ENCODE measurements at places on chromosomes 5 and 9.

DNA sequence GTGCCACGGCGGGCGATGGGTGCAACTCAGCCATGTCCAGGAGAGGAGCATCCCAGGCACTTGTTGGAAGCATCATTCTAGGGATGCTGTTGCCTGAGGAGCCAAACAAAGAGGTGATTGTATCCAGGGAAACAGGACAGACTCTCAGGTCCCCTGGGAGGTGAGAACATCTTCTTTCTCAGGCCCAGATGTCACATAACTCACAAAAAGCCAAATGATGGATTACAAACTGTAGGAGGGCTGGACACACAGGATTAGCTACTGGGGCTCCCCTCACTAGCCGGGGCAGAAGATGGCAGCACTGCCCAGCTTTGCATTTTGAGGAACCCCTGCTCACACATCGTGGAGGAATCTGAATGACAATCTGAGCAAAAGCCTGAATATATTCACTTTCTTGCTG, 64.7 kb upstream of the NFIL3 start:
- no peak overlapping the region for H3K4me3 ChIP-seq
- H3K36me3 ChIP-seq = no peaks in the 10 kb centered on the region
- no peaks in the 10 kb centered on the region for H3K4me1 ChIP-seq
- no peak for DNase-seq
- 0 out of 2 replicates have a peak, but pooled peaks cover 6% of the 10 kb centered on the region for H3K27me3 ChIP-seq
- no peak overlapping the region for H3K27ac ChIP-seq

DNA sequence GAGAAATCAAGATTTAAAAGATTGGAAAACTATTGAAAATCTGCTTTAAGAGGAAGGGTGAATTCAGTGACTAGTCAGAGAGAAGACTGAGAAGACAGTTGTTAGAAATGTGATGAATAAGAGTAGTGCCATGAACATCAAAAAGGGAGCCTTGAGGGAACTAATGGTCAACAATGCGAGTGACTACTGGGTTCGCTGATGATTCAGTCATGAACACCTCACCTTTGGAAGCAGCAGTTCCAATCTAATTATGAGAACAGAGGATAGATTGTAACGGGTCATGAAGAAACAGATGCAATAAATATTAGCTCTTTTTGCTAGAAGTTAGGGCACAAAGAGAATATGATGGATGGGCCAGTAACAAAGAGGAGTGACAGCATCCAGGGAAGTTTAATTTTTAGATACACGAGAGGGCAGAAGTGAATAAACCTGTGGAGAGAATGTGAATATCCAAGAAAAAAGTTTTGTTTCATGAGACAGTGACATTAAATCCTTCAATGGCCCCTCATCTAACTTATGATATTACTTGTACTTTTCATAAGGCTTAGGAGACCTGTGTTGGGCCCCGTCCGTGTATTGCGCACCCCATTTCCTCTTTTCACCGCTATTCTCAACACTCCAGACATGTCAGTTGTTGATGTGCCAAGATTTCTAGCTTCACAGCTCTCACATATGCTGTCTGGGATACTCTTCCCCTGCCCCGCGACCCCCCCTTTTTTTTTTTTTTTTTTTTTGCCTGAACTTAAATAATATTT, 23.5 kb upstream of the IFNE start:
- no peak for DNase-seq
- no peaks in the 10 kb centered on the region for H3K27me3 ChIP-seq
- peaks cover 59% of the 10 kb centered on the region for H3K4me1 ChIP-seq
- H3K36me3 ChIP-seq = no peaks in the 10 kb centered on the region

DNA sequence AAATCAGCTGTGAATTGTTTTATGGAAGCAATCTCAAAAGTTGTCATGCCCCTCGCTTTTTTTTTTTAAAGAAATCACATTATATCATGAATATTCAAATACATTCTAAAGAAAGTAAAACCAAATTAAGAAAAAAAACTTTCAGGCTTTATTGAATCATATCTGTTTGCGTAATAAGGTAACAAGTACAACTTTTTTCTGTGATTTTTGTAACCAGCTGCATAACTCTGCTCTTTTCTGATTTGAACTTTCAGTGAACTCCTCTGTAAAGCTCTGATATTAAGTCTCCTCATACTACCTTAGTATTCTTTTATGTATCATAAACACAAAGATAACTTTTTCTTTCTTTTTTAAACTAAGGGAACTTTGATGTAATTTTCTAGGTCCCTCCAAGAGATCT, 65.3 kb downstream of the CWC27 start:
- H3K27ac ChIP-seq = no peak overlapping the region
- H3K27me3 ChIP-seq = no peaks in the 10 kb centered on the region
- H3K36me3 ChIP-seq = no peaks in the 10 kb centered on the region
- no peak for DNase-seq

DNA sequence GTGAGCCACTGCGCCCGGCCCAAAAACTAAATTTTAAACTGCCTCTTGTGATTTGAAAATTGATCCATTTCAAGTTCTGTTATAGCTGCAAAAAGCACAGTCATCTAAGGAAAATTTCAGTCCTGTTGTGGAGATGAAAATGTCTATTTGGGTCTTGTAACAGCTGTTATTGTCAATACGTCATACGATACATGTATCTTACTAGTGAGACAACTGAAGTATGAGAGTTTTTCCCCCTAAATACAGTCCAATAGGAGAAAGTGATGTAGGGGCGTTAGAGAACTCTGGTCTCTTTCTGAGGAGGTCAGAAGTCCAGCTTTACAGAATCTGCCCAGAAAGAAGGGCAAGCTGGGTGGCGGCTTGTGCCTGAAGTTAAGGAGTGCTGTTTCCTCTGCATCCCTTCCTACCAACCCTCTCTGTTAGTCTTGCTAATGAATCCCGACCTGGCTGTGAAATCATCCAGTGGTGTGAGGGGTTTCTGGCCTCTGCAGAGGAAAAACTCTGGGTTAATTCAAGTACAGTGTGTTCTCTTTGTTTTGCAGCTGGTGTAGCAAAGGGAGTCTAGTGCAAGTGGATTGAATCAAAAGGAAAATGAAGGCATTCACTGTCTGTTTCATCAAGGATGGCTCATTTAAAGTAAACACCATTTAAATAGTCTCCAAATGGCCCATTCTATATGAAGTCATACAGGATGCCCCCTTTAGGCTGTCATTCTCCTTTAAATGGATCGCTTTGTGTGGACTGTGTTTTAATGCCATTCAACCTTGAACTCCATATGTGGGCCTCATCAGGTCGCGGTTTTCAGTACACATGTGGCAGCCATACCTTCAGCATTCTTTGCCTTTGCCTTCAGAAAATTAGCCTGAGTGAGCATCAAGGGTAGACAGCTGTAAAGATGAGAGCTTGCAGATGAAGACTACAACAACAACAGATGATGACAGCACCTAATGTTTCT, 59.0 kb downstream of the AOPEP start:
- H3K36me3 ChIP-seq = no peaks in the 10 kb centered on the region
- peaks cover 6% of the 10 kb centered on the region for H3K4me1 ChIP-seq
- H3K27ac ChIP-seq = no peak overlapping the region
- H3K27me3 ChIP-seq = no peaks in the 10 kb centered on the region
- no peak for DNase-seq

- no peak overlapping the region for H3K27ac ChIP-seq
- no peak overlapping the region for H3K4me3 ChIP-seq
- no peaks in the 10 kb centered on the region for H3K36me3 ChIP-seq
Observed at GRCh38 chr5:65101632-65102100, 332.9 kb downstream of the CWC27 start.

DNA sequence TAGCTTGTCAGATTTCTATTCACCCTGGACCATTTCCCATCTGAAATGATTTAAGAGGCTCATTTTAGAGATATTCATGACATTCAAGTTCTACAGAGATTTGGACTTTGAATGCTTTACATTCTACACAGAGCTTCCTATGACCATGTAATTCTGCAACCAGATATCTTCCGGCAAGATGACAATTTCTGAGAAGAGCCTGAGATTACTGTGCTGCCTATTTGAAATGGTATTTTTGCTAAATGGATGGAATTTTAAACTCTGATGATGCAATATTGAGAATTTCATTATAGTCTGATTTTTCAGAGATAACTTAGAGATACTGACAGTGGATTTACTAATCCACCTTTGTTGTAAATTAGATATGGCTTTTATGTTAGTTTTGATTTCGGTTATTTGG, 16.0 kb upstream of the ACOT12 start:
- no peaks in the 10 kb centered on the region for H3K36me3 ChIP-seq
- H3K4me3 ChIP-seq = no peak overlapping the region
- no peak overlapping the region for H3K27ac ChIP-seq

- no peak overlapping the region for H3K27ac ChIP-seq
- DNase-seq = no peak
- H3K4me1 ChIP-seq = no peaks in the 10 kb centered on the region
- no peaks in the 10 kb centered on the region for H3K27me3 ChIP-seq
Observed at GRCh38 chr5:159290741-159291140, 27.7 kb downstream of the UBLCP1 start.

DNA sequence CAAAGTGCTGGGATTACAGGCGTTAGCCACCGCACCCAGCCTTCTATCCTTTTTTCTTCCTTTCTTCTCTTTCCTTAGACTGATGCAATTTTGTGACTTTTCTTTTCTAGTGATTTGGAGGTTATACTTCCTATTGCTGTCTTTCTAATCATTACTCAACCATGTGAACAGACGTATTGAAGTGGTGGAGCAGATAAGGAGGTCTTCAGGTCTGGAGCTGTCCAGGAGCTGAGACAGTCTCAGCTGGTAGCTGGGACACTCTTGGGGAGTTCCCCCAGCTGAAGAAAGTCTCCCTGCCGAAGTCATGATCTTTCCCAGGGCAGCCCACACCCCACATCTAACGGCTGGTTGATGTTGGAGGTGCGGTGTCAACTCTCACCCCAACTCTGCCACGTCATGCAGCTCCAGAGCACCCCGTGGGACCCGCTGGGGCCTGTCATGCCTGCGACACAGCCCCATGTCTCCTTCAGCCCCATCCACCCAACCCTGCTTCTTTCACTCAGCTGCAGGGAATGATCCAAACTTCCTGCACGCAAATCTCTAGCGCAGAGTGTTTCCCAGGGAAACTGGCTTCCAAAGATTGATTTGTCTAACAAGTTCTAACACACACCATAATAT, 41.1 kb downstream of the NSUN2 start:
- no peak overlapping the region for H3K27ac ChIP-seq
- H3K4me3 ChIP-seq = no peak overlapping the region
- no peaks in the 10 kb centered on the region for H3K36me3 ChIP-seq
- H3K4me1 ChIP-seq = no peaks in the 10 kb centered on the region

Measured in HCT116 (cell line).